ENCODE measurements at places on chromosomes 5 and 9. TPM values are rescaled to one million over a fixed set of nuclear protein-coding genes. Genes with fewer than 3 reads are reported as not detected.
A peak's percentile ranks its signal among the peaks of the same experiment; 100 is the strongest.

HAVCR2 gene
- 46.9 TPM for total RNA-seq

PCDHGB5 gene
- total RNA-seq = 0.24 TPM

TIMD4 gene
- 0.67 TPM for total RNA-seq

KLF4 gene
- 0.48 TPM for total RNA-seq

NDST1 gene
- 1.8 TPM for total RNA-seq

DNA sequence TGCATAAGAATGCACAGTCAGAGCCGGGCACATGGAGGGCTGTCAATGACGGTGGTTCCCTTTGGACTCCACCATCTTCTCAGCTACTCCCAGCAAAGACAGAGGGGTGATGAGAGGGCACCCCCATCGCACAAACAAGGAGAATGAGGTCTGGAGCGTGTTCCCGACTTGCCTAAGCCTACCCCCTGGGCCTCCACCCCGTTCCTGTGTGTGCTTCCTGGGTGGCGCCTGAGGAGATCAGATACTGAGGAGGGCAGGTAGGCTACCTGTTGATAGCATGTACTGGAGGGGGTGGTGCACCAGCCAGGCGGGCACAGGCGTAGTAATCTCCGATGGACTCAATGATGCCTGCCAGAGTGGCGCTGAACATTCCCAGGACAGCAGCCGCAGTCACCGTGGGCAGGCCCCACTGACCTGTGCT lies 4.1 kb downstream of the SLC23A1 start:
- no peak for ATAC-seq

- ATAC-seq = no peak
These were observed 17.2 kb downstream of the SGTB start for GRCh38 chr5:65704621-65705239.

- ATAC-seq = no peak
These were observed 61.4 kb upstream of the ADRA1B start for GRCh38 chr5:159854916-159855315.

- no peak for ATAC-seq
These were observed 60.7 kb downstream of the MED27 start for GRCh38 chr9:132018957-132019405.

DNA sequence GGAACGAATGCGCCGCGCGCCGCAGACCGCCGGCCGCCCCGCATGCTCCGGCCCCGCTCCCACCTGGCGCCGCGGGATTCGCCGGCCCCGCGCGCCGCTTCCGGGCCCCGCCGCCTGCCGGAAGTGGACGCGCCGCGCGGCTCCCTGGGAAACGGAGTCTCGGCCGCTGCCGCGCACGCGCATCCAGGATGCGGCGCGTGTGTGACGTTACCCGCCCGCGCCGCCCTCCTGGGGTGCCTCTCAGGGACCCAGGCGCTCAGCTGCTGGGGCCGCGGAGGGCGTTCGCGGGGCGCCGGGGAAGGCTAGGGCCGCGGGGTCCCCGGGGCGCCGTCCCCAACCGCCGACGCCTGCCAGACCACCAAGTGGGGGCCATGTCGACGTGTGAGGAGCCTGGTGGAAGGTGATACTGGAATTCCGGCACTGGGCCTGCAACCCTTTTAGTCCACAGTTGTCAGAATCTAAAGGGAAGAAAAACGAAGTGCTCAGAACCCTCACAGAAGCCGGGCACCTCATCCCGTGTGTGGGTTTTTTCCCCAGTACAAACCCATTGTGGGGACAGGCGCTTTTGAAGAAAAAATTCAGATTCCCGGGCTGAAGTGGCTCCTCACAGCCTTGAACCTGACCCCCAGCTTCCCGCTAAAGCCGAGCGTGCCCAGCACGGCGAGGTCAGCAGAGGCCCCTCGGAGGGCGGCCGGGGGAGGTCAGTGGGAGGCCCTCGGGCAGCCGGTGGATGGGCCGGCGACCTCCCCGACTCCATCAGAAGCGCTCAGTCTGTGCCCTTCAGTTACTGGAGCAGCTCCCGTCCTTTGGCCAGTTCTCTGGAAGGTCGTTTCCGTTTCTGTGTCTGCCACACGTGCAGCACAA lies at the start of gene CLPTM1L:
TSS of gene CLPTM1L (minus strand) at position 125 of the 864 bp plus-strand sequence. CDS start 258 bp downstream, outside the sequence.
- ATAC-seq = peak; percentile 97

GRCh38 chr9:130149654-130150286 lies 22.4 kb upstream of the NCS1 start:
- ATAC-seq = no peak

GRCh38 chr5:157710882-157711281 lies 20.3 kb upstream of the THG1L start:
- peak; percentile 92 for ATAC-seq

DNA sequence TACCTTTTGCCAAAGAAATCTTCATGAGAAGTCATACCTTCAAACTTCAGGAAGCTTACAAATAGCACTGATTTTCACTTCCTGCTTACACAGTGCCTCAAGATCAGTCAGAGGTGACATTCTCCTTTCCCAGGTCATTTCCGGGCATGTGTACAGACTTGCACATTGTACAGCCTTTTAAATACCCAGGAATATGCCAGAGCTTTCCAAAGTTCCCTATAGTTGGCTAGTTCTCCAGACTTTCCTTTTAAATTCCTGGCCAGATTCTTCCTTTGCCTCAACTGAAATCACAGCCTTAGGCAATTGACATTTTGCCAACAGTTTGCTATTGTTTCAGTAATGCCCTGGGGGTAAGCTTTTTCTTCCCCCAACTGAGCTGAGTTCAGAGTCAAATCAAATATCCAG lies 47.2 kb downstream of the RFX3 start:
- ATAC-seq = peak; percentile 73

DNA sequence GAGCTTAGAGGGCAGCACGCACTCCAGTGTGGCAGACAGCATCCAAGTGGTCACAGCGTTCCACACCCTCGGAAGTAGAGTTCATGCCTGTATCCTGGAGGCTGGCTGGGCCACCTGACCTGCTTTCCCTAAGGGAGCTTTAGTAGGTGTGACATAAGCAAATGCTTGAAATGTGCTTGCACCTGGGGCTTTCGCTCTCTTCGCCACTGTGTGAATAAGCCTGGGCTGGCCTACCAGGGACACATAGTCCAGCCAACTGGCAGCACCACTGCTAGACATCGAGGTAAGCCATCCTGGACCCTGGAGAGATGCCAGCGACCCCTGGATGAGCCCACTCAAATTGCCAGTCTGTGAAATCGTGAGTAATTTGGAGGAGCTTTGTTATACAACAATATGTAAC lies 24.9 kb upstream of the IRX4 start:
- no peak for ATAC-seq

DNA sequence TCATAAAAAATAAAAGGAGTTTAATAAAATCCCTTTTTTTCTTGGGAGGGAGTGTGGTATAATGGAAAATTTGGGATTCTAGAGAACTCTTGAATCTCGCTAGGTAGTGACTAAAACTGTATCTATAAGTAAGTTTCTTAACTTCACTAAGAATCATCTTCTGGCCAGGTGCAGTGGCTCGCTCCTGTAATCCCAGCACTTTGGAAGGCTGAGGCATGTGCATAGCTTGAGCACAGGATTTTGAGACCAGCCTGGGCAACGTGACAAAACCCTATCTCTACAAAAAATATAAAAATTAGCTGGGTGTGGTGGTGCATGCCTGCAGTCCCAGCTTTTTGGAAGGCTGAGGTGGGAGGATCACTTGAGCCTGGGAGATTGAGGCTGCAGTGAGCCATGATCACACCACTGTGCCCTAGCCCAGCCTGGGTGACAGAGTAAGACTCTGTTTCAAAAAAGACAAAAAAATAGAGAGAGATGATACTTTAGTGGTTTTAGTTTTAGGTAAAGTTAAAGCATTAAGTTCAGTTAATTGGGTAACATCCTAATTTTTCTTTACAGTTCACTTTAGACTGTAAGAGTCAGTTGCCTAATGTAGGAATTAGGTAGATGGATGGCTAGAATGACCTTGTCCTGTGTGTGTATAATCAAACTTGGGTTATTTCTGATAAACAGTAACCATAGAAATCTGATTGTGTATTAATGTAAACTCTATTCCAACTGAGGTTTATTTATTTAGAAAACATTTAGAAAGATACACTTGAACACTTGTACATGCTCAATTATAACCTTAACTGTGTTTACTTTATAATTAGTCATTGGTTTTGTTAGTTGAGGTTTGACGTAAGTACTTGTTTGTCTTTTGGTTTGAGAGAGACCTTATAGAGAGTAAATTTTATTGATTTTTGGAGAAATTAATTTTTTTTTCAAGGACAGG lies 17.8 kb downstream of the UNC13B start:
- no peak for ATAC-seq

Measured in activated T-helper 17 cell treated with anti-CD3 and anti-CD28 coated beads, Interleukin-2, amount 50 U/mL, for 72 hours (primary cell).